ENCODE measurements at places on chromosomes 11 and 22.

DNA sequence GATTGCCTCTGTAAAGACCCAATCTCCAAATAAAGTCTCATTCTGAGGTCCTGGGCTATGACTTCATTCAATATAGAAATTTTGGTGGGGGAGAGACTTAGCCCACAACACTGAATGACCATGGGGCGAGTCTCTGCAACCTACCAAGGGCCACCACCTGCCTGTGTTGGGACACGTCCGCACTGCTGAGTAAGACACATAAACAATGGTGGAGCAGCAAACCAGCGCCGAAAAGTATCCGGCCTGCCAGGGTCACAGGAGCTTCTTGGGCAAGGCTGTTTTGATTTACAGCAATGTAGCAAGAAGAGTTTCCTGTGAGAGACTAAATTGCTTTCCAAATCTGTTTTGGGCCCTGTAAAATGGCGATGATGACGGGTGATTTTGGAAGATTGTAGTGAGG is 122.3 kb downstream of the SHANK2 start:
- no peak for DNase-seq
- no peaks in the 10 kb centered on the region for H3K4me1 ChIP-seq
- no peaks in the 10 kb centered on the region for H3K36me3 ChIP-seq
- no peak overlapping the region for H3K4me3 ChIP-seq
- no peak overlapping the region for H3K27ac ChIP-seq
- no peaks in the 10 kb centered on the region for H3K27me3 ChIP-seq

GRCh38 chr11:82929121-82929520 is 27.6 kb downstream of the DDIAS start:
- DNase-seq = no peak
- H3K4me3 ChIP-seq = no peak overlapping the region
- H3K27ac ChIP-seq = no peak overlapping the region
- H3K27me3 ChIP-seq = no peaks in the 10 kb centered on the region
- peaks cover 13% of the 10 kb centered on the region for H3K36me3 ChIP-seq
- no peaks in the 10 kb centered on the region for H3K4me1 ChIP-seq

DNA sequence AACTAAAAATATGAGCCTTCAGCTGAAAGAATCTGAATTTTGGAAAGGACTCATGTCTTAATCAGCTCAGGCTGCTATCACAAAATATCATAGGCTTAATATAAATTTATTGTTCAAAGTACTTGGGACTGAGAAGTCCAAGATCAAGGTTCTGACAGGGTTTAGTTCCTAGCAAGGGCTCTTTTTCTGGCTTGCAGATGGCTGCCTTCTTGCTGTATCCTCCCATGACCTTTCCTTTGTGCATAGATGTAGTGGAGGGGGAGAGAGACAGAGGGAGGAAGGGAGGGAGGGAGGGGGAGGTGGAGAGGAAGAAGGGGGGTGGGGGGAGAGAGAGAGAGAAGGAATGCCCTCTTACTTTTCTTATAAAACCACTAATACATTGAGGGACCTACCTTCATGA is 306.8 kb upstream of the DDI1 start:
- no peaks in the 10 kb centered on the region for H3K36me3 ChIP-seq
- no peaks in the 10 kb centered on the region for H3K4me1 ChIP-seq
- no peaks in the 10 kb centered on the region for H3K27me3 ChIP-seq
- no peak for DNase-seq
- H3K27ac ChIP-seq = no peak overlapping the region

DNA sequence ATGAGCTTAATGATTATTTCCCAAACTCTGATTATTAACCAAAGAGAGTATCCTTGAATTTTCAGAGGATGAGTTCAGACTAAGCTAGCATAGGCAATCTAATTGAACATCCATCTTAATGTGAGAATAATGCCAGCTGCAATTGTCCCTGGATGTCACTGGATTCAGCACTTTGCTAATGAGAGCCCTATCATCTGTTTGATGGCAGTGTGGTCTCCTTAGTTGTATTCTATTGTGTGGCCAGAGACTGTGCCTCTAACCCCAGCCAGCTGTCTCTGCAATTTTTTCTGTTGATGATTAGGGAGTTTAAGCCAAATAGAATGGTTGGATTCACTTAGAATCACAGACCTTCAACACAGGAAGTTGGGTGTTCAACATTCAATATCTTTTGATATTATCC is 1249.5 kb downstream of the FAM181B start:
- no peak for DNase-seq
- H3K4me3 ChIP-seq = no peak overlapping the region
- no peaks in the 10 kb centered on the region for H3K36me3 ChIP-seq
- H3K27me3 ChIP-seq = no peaks in the 10 kb centered on the region
- no peaks in the 10 kb centered on the region for H3K4me1 ChIP-seq

- no peak for DNase-seq
- no peaks in the 10 kb centered on the region for H3K27me3 ChIP-seq
- no peak overlapping the region for H3K4me3 ChIP-seq
Measured at GRCh38 chr11:46485856-46486443, 94.4 kb upstream of the CHRM4 start.

- H3K36me3 ChIP-seq = no peaks in the 10 kb centered on the region
- no peaks in the 10 kb centered on the region for H3K27me3 ChIP-seq
- H3K4me1 ChIP-seq = no peaks in the 10 kb centered on the region
- H3K27ac ChIP-seq = no peak overlapping the region
- no peak for DNase-seq
Measured at GRCh38 chr22:26748845-26749244, 91.5 kb downstream of the MIAT start.

DNA sequence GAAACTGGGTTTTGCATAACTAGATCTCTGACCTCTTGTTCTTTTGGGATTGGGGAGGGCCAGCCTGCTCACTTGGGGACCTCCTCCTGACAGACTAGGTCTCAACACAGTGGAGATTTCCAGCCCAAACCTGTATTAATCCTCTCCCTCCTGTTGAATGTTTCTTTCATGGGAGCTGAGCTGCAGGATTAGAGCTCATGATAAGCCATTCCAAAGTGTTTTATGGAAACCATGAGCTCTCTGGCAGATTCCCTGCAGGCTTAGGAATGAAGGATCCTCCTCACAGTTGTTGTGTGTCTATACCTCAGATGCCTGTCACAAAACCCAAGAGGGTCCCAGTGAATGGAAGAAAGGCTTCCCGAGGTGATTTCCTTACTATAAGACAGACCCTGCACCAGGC is 248.4 kb upstream of the B3GAT1 start:
- H3K36me3 ChIP-seq = no peaks in the 10 kb centered on the region
- H3K27ac ChIP-seq = no peak overlapping the region
- DNase-seq = no peak
- H3K4me3 ChIP-seq = no peak overlapping the region

DNA sequence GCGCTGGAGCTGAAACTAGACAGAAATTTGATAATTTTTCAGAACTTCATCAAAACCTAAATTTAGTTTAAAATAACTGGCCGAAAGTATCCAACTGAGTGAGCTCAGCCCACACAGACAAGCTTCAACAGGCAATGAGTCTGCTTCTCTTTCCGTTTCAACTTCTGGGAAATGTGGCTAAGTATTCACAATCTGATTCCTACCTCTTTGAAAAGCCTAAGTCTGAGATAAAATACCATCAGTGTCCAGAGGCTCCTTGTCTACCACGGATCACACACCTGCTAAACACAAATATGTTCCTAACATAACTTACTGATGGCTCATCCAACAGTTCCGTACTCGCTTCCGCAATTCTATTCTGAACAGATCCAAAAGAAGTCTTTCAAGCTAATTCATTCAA is 8.5 kb downstream of the SIK3 start:
- no peak for DNase-seq
- H3K4me3 ChIP-seq = no peak overlapping the region
- peaks cover 9% of the 10 kb centered on the region for H3K4me1 ChIP-seq
- H3K36me3 ChIP-seq = no peaks in the 10 kb centered on the region
- no peaks in the 10 kb centered on the region for H3K27me3 ChIP-seq

DNA sequence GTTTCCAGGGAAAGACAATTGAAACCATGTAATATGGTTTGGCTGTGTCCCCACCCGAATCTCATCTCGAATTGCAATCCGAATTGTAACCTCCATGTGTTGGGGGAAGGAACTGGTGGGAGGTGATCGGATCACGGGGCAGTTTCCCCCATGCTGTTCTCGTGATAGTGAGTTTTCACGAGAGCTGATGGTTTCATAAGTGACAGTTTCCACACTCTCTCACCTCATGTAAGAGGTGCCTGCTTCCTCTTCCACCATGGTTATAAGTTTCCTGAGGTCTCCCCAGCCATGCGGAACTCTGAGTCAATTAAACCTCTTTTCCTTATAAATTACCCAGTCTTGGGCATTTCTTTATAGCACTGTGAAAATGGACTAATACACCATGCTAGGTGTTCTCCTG is 148.3 kb upstream of the CADM1 start:
- no peaks in the 10 kb centered on the region for H3K4me1 ChIP-seq
- H3K27me3 ChIP-seq = no peaks in the 10 kb centered on the region
- H3K36me3 ChIP-seq = no peaks in the 10 kb centered on the region
- H3K4me3 ChIP-seq = no peak overlapping the region

GRCh38 chr11:110000031-110000502 is 93.1 kb upstream of the ZC3H12C start:
- no peak overlapping the region for H3K4me3 ChIP-seq
- peak; percentile 73 for DNase-seq
- no peaks in the 10 kb centered on the region for H3K4me1 ChIP-seq

- no peak for DNase-seq
- H3K4me3 ChIP-seq = no peak overlapping the region
- peaks cover 8% of the 10 kb centered on the region for H3K4me1 ChIP-seq
- H3K27ac ChIP-seq = no peak overlapping the region
- H3K36me3 ChIP-seq = no peaks in the 10 kb centered on the region
Measured at GRCh38 chr22:29555065-29555644, 1.6 kb upstream of the THOC5 start.

GRCh38 chr11:4044976-4045646 is 49.5 kb upstream of the RRM1 start:
- H3K27me3 ChIP-seq = no peaks in the 10 kb centered on the region
- no peak for DNase-seq
- no peak overlapping the region for H3K27ac ChIP-seq
- no peak overlapping the region for H3K4me3 ChIP-seq
- H3K36me3 ChIP-seq = no peaks in the 10 kb centered on the region

DNA sequence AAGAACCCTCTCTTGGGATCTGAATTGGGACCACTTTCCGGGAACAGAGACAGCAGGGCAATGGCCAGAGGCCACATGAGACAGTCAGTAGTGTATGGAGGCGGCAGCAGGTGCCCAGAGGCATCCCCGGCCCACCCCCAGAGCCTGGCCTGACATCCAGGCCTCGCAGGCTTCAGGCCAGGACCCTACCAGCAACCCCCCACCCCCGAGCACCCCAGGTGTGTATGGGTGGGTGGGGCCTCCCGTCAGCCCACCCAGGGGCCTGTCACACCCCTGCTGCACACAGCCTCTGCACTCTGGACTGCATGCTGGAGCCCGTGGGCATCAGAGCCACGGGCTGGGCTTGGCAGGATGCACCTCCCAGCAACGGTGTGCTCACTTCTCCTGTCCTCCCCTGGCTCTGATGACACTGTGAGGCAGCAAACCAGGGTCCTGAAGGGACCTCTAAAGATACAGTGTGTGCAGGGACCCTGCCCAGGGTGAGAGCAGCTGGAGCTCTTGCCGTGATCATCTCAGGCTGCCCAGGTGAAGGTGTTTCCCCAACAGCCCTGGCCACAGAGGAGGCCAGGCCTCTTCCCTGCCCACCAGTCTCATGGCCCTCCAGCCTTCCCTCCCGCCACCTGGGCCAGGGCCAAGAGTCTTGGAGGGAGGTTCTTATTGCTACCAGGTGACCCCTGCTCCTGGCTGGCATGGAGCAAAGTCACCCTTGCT is 88.8 kb upstream of the SEPTIN5 start:
- no peaks in the 10 kb centered on the region for H3K4me1 ChIP-seq
- no peaks in the 10 kb centered on the region for H3K36me3 ChIP-seq
- H3K27ac ChIP-seq = no peak overlapping the region
- H3K4me3 ChIP-seq = no peak overlapping the region

DNA sequence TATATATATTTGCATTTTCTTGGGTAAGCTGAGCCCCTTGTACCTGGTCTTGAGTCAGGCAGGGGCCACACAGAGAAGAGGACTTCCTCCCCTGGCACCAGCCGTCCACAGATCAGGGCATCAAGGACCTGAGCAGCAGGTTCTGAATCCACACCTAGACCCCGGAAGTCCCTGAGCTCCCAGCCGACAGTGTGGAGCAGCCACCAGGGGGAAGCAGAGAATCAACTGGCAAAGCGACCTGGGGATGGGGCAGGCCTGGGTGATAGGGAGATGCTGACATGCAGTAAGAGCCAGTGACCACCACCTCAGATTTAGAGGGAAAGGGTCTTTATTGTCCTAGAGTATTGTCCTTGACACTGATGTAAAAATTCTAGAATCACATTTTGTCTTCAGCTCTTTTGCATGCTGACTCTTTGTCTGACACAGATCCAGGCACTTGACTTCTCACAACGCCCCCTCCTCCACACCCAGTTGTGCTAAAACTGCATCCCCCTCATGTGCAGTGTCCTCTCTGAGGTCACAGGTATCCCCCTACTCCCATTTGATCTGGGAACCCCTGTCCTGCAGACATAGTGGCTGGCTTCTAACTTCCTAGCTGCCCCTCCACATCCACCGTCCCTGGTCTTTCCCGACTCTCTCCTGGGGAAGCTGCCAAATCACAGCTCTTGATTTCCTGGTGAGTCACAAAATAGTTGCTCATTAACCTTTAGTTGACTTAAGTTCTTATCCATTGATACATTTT is 109.3 kb downstream of the GGTLC2 start:
- DNase-seq = no peak
- no peak overlapping the region for H3K27ac ChIP-seq
- H3K27me3 ChIP-seq = no peaks in the 10 kb centered on the region
- no peaks in the 10 kb centered on the region for H3K36me3 ChIP-seq
- no peaks in the 10 kb centered on the region for H3K4me1 ChIP-seq

- H3K4me3 ChIP-seq = peak overlapping the region; percentile 27
- no peaks in the 10 kb centered on the region for H3K27me3 ChIP-seq
- no peak for DNase-seq
- no peak overlapping the region for H3K27ac ChIP-seq
- H3K36me3 ChIP-seq = no peaks in the 10 kb centered on the region
Measured at GRCh38 chr22:35544189-35544588, 3.6 kb downstream of the RASD2 start.

- H3K4me1 ChIP-seq = no peaks in the 10 kb centered on the region
- no peaks in the 10 kb centered on the region for H3K27me3 ChIP-seq
- no peak overlapping the region for H3K27ac ChIP-seq
- DNase-seq = no peak
Measured at GRCh38 chr22:41106122-41106968, 14.0 kb downstream of the EP300 start.

- H3K36me3 ChIP-seq = no peaks in the 10 kb centered on the region
- H3K27ac ChIP-seq = no peak overlapping the region
- H3K27me3 ChIP-seq = no peaks in the 10 kb centered on the region
- no peak overlapping the region for H3K4me3 ChIP-seq
- H3K4me1 ChIP-seq = peaks cover 16% of the 10 kb centered on the region
- no peak for DNase-seq
Measured at GRCh38 chr22:45993841-45994240, 16.9 kb upstream of the WNT7B start.

- peak overlapping the region; percentile 88 for H3K27ac ChIP-seq
- H3K4me3 ChIP-seq = peak overlapping the region; percentile 69
- no peaks in the 10 kb centered on the region for H3K36me3 ChIP-seq
- peaks cover 61% of the 10 kb centered on the region for H3K4me1 ChIP-seq
- no peak for DNase-seq
- H3K27me3 ChIP-seq = no peaks in the 10 kb centered on the region
Measured at GRCh38 chr11:67371911-67372320, 1.5 kb downstream of the CLCF1 start.

GRCh38 chr11:34327804-34328631 is 29.8 kb downstream of the ABTB2 start:
- no peaks in the 10 kb centered on the region for H3K36me3 ChIP-seq
- no peaks in the 10 kb centered on the region for H3K27me3 ChIP-seq
- H3K27ac ChIP-seq = no peak overlapping the region
- H3K4me1 ChIP-seq = peaks cover 39% of the 10 kb centered on the region
- no peak for DNase-seq

Measured in Panc1 (cell line).